ENCODE measurements at places on chromosomes 1 and 21.
A peak's percentile ranks its signal among the peaks of the same experiment; 100 is the strongest.

DNA sequence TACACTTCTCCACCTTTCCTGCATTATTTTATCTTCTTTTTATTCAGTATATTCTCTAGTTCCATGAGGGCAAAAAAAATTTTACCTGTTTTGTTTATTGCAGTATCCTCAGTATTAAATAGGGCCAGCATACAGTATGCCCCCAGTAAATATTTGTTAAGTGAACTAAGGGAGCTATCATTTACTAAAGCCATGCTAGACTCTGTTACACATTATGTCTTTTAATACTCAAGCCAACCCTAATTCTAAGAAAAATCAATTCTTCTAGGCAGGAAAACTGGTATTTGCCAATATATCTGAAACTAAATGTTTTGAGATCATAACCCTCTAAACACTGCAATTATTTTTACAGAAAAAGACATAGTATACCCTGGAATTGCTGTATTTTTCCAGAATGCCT, 18.3 kb downstream of the TMEM50A start:
- no peak for DNase-seq

GRCh38 chr1:113901191-113901590, 3.4 kb downstream of the AP4B1 start:
- DNase-seq: no peak

GRCh38 chr1:6485168-6486101, 6.0 kb downstream of the PLEKHG5 start:
- no peak for DNase-seq

DNA sequence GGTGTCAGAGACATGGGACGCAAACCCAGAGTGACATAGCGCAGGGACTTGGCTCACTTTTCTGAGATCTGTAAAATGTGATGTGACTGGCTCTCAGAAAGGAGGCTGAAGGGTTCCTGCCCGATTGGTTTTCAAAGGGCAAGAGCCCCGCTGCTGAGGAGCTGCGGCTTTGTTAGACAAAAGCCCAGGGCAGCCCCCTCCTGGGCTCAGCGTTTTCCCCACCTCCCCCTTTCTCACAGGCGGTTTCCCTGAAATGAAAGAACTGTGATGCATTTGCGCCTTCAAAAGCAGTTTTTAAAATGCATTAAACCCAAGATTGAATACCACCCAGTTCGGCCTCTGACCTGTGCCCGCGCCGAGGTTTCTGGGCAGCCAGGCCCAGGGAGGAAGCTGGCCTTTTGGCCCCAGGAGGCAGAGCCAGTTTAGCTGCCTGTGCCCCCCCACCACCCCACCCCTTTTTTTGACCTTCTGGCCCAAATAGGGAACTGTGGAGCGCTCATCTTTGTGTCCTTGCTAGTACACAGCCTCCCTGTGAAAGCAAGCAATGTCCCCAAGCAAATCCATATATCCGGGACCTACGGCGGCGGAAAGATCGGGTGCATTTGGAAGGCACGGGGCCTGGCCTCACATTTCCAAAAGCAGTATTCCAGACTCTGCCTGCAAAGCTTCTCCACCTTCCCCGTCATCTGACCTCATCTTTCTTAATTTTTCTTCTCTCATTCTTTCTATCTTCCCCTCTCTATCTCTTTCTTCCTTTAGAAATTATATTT, 28.6 kb downstream of the CD247 start:
- DNase-seq: no peak

DNA sequence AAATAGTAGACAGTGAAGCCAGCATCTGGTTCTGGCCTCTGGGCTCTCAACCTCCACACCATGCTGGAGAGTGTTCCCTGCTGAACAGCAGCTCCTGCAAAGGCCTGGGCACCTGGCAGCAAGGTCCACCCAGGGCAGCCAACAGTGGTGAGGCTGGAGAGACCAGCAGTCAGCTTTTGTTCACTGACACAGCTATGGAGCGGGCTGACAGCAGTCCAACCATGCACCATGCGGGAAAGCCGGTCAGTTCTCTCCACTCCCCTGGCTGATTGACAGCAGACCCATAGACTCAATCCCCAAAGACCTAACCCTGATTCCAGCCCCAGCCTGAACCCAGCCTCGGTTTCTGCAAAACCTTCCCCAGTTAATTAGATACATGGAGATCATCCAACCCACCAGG, 49.0 kb downstream of the KLHDC7A start:
- DNase-seq: no peak

DNA sequence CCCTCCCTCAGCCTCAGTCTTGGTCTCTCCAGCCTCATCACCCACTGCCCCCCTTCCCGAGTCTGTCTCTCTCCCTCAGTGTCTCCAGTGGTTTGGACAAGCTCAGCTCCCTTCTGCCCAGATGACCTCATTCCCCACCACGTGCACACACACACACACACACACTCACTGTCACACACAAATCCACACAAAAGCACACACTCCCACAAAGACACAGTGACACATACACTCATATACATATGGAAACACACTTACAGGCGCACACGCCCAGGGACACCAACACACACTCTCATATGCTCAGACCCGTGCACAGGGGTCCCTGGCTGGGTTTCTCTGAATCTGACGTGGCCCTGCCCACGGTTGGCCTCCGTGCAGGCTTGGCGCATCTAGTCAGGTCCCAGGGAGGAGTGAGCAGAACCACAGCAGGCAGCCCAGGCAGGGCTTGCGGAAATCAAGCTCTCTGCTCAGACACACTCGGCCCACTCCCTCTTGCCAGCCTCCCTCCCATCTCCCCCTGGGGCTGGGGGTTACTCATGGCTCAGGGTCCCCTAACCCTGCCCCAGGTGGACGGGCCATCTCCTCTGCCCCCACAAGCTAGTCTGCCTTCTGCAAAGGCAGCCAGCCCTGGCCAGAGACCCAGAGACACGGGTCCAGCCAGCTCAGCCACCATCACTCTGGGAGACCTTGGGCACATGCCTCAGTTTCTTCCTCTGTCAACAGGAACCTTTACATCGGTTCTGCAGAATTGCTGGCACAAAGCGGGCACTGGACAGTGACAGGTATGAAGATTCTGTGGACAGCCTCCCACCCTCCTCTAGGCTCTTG, 38.5 kb upstream of the FAM131C start:
- no peak for DNase-seq

DNA sequence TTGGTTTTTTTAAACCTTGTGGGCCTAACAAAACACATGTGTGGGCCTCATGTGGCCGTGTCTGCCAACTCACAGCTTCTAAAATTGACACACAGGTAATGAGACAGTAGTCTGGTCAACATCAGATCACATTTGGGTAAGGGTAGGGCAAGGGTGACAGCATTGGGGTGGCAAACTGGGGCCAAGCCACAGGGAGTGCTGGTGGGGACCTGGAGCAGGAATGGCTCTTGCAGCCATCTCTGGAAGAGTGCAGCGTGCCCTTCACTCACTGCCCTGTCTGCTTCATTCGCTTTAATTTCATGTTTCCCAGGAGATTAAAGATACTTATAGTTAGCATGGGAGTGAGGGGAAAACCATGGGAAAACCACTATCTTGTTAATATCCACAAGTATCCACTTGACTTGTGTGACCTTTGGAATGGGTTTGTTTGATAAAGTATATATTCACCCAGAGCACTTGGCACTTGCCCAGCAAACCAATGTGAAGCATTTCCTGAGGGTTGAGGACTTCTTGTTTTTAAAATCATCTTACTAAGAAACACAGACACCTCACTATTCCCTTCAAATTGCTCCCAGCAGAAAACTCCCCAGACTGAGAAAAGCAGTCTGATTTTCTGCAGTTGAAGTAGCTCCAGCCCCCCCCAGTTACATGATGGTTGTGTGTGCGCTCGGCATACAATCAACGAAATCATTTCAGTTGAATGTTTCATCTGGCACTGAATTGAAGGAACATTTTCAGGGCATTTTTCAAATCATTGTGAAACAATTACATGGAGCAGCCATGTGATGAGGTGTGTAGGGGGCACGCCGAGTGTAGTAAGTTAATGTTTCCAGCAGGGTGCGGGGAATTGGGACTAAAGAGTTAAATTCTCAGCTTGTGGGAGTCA, 175.7 kb downstream of the VPS13D start:
- DNase-seq: no peak

GRCh38 chr1:8047112-8047511, 21.0 kb upstream of the ERRFI1 start:
- DNase-seq: no peak

DNA sequence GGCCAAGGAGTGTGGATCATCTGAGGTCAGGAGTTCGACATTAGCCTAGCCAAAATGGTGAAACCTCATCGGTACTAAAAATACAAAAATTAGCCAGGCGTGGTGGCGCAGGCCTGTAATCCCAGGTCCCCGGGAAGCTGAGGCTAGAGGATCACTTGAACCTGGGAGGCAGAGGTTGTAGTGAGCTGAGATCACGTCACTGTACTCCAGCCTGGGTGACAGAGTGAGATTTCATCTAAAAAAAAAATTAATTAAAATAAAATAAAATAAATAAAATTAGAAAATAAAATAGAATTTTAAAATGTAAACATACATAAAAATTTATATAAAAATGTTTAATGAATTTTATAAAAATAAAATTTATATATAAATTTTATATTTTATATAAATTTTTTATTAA, 5.8 kb upstream of the VPS26C start:
- no peak for DNase-seq

- no peak for DNase-seq
These were observed 29.3 kb upstream of the SERPINC1 start for GRCh38 chr1:173946380-173946921.

DNA sequence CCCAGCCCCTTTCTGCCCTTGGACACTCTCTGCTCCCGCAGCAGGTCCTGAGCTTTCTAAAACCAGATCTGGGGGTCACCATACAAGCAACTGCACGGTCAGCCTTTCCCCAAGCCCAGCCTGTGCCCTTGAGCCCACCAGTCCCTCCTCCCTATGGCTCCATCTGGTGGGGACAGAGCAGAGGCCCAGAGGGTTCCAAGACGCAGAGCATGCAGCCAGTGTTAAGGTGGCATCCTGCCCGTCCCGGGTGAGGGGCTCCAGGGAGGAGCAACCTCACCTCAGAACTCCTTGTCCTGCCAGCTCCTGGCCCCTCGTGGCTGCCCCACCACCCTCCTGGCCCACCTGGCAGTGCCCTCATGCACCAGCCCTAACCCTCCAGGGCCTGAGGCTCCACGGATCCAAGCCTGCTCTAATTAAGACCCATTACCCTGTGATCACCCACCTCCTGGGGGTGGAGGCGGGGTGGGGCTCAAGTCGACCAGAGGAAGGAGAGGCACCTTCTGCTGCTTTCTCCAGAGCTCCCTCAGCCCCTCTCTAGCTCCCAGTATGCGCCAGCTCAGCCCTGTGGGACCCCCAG, 8.5 kb downstream of the CHD5 start:
- DNase-seq: peak; percentile 13

- DNase-seq: no peak
These were observed 42.4 kb upstream of the ROR1 start for GRCh38 chr1:63731117-63732043.

GRCh38 chr1:66119148-66119547, 326.5 kb downstream of the PDE4B start:
- no peak for DNase-seq

GRCh38 chr1:166432655-166433054, 265.9 kb upstream of the FAM78B start:
- DNase-seq: no peak

DNA sequence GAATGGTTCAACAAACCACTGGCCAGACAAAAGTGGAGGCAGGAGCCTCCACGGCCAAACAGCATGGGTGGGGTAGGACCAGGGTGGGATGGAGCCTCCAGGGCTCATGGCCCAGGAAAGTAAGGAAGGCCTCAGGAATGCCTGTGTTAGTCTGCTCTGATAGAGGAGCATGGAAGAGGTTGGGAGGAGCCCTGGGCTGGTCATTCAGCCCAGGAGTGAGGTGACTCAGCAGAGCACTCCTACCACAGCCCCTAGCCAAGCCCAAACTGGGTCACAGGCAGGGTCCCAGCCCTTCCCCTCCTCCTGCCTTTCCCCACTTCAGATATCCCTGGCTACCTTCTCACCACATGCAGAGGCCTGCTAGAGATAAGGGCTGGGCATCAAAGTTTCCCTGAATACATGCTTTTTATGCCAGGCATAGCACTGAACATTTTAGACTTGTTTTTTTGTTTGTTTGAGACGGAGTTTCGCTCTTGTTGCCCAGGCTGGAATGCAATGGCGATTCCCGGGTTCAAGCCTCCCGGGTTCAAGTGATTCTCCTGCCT, 3.1 kb upstream of the SHISA4 start:
- no peak for DNase-seq

DNA sequence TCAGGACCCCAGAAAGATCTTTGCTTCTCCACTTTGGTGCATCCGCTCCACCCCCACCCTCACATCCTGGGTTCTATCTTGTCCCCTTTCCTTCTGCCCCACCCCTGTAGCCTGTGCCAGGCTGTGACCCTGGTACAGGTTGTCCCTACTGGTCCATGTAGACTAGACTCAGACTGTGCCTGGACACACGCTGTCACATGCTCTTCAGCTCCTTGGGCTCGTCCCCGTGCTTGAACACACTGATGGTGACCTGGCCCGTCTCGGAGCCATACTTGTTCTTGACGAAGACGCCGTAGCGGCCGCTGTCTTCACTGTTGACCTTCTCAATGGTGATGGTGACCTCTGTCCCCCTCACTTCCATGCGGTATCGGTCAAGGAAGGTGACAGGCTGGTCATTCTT, 54.8 kb downstream of the MYOM3 start:
- no peak for DNase-seq

- DNase-seq: peak; percentile 87
These were observed at the start of gene RGS7 for GRCh38 chr1:241356519-241357365. RGS7 (minus strand) TSS chr1:241357205.

DNA sequence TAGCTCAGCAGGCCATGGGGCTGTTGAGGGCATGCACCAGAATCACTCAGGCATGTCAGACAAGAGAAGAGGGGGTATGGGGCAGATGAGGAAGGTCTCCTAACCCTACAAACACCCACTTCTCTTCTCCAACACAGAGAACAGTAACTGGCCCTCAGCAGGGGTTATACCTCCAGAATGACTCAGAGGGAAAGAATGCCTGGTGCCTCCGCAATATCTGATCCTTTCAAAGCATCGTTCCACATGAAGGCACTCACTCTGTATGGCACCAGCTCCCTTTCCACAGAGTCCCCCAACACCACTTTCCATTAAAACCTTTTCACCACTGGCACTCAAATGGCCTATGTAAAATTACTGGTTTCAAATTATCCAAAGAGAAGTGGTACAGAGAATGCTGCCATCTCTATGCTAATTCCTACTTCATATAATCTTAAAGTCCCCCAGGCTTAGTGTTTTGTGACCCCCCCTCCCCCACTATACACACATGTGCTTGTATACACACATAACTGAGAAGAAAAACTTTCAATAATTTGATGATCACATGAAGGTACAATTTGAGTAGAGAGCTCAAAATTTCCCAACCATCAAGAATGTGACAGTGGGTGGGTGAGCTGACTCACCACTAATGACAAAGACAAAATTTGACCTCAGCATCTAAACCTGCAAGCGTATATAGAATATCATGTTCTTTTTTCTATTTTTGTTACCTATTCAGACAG, 91.5 kb downstream of the SIPA1L2 start:
- DNase-seq: peak; percentile 14

- DNase-seq: no peak
These were observed 343.2 kb downstream of the OLFM3 start for GRCh38 chr1:101653482-101653946.

GRCh38 chr1:167627865-167628641, 2.0 kb upstream of the RCSD1 start:
- DNase-seq: no peak

GRCh38 chr1:74423471-74423870, 88.9 kb downstream of the LRRC53 start:
- DNase-seq: no peak

GRCh38 chr1:111639602-111640198, 20.1 kb downstream of the RAP1A start:
- DNase-seq: no peak

Measured in NCI-H1436 (cell line).